ENCODE measurements at places on chromosomes 12 and 14.

GRCh38 chr12:24796876-24797275, 152.0 kb downstream of the BCAT1 start:
- DNase-seq = no peak

GRCh38 chr14:54478636-54479215, 10.1 kb downstream of the GMFB start:
- no peak for DNase-seq

DNA sequence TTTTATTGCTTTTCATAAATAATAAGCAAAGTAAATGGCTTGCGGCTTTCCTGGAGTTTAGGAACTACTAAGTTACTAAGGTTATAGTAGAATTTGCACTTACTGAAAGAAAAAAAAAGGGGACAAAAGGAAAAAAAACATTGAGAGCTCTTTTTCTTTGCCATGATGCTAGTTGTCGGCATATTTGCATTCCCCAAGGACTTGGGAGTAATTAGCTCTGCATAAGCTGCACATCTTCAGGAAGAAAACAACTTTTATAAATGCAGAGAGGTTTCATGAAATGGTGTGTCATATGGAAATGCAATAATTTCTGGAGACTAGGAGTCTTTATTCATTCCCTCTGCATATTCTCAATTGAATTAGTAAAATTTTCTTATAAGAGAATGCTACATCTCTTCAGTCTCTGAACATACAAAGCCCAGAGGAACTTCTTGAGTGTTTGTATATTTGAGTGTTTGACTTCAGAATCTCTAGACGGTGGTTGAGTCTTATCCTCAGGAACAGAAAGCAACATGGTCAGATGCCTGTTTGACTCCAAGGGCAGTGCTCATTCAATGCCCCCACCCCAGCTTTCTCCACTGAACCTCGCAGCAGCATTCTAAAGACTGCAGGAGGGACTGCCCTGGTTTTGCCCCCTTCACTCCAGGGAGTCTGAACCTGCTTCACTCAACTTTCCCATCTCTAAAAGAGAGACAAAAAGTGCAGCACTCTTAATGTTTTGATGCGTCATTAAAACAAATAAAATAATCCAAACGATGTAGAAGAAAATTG, 158.9 kb upstream of the EEA1 start:
- DNase-seq = no peak

DNA sequence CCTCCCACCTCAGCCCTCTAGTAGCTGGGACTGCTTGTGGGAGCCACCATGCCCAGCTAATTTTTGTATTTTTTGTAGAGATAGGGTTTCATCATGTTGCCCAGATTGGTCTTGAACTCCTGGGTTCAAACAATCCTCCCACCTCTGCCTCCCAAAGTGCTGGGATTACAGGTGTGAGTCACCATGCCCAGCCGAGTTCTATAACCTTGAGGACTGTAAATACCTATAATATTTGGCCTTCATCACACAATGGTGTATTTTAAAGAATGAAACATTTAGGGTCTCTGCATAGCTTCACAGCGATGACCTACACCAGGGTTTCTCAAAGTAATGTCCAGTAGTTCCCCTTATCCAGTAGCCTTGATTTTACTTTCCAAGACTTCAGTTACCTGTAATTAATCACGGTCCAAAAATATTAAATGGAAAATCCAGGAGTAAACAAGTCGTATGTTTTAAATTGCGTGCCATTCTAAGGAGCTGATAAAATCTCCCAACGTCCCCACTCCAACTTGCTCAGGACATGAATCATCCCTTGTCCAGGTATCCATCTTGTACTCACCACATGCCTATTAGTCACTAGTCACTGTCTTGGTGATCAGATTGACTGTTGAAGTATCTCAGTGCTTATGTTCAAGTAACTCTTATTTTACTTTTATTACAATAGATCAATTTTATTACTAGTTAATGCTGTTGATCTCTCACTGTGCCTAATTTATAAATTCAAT, 368.2 kb downstream of the BTG1 start:
- DNase-seq = no peak

DNA sequence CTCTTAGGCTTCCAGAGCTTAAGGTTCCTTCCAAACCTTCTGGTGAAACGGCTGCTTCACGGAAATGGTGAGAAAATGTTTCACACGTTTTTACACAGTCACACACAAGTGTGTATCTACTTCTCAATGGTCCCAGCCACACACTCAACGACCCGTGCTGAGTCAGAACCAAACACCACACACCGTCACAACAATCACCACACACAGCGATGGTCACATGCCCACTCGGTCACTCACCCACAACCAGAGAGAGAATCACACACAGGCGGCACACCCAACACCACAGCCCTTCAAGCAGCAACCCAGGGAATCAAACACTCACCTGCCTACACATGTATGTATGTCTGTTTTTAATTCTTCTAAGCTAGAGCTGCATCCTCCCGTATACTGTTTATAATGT, 12.6 kb upstream of the PLEKHD1 start:
- DNase-seq = no peak

DNA sequence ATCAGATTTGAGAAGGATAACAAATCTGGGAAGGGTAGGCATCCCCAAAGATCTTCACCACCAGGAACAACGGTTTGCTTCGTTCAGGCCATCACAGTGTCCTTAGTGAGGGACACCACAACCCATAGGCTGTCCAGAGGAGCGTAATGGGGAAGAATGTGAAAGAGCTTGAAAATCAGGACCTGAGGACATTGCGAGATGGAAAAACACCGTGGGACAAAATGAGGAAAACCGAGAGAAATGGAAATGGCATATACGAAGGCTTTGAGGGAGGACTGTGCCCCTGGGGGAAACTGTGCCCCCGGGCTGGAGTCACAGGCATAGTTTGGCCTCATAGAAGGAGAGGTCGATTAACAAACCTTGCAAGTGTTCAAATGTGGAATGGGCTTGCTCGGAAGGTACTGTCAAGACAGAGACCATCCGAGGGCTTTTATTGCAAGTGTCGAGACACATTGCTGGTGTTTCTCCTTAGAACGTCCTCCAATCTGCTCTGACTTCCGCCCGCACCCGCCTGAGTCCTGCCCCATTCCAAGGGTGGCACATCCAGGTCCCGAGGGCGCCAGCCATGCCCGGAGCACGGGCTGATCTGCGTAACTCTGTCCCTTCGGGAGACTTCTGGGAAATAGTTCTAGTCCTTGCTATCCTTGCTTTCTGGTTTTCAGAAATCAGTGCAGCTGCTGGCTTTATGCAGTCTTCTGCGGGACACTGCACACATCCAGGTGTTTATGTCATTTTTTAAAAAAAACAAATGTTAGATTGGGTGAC, 885 bp upstream of the PALS1 start:
- peak; percentile 16 for DNase-seq

- DNase-seq = no peak
These were observed 23.1 kb downstream of the EEA1 start for GRCh38 chr12:92905811-92906554.

GRCh38 chr14:25602106-25602505, 552.2 kb upstream of the STXBP6 start:
- no peak for DNase-seq

- DNase-seq = peak; percentile 19
These were observed 16.2 kb downstream of the PLEKHD1 start for GRCh38 chr14:69500736-69501135.

- peak; percentile 20 for DNase-seq
These were observed 44.8 kb downstream of the FBXW8 start for GRCh38 chr12:116955382-116956021.

DNA sequence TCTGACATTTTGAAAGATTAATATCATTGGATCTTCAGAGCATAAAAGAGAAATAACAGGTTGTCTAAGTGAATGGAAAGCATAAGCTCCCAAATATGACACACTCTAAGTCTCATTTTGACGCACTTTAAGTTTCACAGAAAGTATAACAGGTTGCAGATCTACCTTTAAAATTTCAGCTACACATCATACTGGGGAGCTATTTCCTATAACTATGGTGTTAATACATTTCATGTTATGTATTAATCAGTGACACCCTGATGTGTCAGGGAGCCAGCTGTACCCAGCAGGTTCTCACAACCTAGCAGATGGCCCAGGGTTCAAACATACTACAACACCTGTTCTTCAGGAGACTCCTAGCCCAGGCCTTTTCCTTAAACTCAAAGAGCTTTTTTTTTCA, 31.1 kb upstream of the TMX1 start:
- DNase-seq = peak; percentile 56

DNA sequence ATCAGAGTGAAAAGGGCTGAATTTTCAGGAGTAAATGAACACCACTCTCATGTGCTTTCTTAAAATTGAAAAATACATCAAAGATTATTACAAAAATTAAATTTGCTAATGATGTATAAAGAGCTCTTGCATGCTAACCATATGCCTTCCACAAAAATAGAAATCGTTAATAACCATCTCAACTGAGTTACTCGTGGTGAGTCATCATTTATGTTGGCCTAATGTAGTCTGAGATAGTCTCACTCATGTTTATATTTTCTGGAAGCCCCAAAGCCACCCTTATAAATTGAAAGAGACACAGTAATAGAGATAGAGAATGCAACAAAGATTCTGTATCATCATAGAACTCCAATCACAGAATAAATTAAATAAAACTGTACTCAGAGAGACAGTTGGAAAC, 131.2 kb downstream of the KCNH5 start:
- no peak for DNase-seq

GRCh38 chr12:575948-576614, 87.2 kb downstream of the NINJ2 start:
- DNase-seq = peak; percentile 54

DNA sequence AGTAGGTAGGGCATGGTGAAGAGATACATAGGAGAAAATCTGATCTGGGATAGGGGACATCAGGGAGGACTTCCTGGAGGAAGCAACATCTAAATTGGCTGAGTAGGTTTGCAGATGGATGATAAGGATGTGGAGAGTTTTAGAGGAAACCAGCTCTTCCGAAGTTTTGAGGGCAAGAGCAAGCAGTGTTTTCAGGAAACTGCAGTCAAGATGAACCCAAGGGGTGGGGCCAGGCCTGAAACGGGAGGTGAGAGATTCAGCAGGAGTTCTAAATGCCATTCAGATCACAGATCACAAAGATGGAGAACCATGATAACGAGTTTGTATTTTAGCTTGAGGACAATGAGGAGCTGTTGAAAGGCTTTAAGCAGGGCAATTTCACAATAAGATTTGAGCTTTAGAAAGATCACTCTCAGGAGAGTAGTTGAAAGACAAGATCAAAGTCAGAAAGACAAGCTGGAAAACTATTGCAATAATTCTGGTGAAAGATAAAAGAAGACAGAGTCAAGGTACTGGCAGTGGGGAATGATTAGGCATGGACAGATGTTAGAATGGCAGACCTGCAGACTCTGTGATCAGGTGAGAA, 70.1 kb upstream of the PLXNC1 start:
- no peak for DNase-seq

- DNase-seq = no peak
These were observed 52.9 kb upstream of the BCL2L14 start for GRCh38 chr12:12017798-12018197.
